Activated T-helper 1 cell treated with anti-CD3 and anti-CD28 coated beads, Interleukin-2, amount 50 U/mL, for 16 hours (primary cell): ENCODE measurements at places on chromosomes 16 and 17.

GRCh38 chr17:15981208-15981607 is 18.3 kb downstream of the ZSWIM7 start:
- DNase-seq = no peak

DNA sequence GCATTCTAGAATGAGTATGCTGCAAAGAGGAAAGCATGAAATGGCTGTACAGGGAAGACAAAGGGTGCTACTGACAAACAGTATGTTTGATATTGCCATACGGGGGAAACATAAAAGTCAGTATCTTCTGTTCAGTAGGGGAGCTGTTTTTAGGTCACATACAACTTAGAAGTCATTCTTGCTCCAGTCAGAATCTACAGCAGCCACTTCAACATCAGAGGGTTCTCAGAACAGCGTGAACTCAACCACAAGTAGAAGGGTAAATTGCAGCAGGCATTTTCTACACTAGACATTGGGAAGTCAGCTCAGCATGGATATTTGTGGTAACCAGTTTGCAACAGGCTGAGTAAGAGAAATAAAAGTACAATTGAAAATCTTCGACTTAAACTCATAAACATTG is 1241.8 kb upstream of the GOT2 start:
- no peak for DNase-seq

DNA sequence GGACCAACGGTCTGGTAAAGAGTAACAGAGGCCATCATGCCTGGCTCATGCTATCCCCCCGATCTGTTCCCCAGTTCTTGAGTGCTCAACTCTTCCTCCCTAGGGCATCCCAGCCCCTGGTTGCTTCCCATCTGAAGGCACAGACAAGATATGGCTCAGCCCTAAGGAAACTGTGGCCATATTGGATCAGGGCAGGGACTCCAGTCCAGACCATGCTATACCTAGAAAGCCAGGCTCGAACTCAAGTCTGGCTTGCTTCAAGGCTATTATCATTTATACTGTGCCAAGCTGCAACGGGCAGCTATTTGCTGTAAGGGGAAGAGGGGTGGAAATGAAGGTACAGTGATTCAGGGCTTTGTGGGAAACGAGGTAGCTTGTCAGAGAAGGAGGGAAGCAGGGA is 2.8 kb downstream of the UBTF start:
- no peak for DNase-seq

- DNase-seq = no peak
Measured at GRCh38 chr17:79932451-79933306, 93.4 kb upstream of the CBX4 start.

DNA sequence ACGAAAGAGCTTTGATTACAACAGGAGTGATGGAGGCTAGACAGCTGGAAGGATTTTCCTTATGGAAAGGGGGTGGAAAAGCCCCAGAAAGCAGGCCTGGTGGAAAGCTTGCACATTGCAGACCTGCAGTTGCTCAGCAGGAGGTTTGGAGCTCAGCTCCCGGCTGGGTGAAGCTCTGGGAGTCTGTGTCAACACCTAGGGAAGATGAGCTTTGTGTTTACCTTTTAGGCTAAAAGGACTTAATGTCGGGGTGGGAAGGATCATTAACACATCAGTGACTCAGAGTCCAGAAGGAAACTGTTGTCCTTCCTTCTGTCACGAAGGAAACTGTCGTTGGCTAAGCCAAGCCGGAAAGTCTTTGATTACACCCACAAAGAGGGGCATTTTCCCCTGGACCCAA is 48.2 kb downstream of the RAP1GAP2 start:
- DNase-seq = no peak

DNA sequence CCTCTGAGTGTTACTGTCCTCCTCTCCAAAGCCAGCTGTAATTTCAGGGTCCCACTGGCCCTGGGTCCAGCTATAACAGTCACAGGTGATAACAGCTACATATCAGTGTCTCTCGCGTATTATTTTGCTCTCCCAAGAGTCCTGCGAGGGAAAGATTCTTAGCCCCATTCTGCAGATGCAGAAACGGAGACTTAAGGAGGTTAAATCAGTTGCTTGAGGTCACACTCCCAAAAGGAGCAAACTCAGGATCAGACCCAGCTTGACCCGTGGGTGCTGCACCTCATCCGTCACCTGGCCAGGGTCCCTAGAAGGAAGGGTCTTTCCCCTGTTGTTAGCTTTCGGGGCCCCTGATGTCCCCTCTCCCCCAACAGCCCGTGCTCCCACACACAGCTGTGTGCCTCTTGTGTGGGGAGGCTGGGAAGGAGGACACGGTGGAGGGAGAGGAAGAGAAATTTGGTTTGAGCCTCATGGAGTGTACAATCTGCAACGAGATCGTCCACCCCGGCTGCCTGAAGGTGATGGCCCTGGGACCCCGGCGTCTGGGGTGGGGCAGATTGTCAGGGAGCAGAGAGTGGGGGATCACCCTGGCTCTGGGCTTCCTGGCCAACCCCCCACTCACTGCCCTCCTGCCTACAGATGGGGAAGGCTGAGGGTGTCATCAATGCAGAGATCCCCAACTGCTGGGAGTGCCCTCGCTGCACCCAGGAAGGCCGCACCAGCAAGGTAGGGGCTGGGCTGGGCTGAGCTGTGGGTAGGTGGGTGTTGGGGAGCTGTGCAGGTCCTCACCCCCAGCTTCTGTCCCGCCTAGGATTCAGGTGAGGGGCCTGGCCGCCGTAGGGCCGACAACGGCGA is 3.8 kb downstream of the FBXL19 start:
- no peak for DNase-seq

- DNase-seq = no peak
Measured at GRCh38 chr17:30323895-30324319, 9.9 kb downstream of the TMIGD1 start.

DNA sequence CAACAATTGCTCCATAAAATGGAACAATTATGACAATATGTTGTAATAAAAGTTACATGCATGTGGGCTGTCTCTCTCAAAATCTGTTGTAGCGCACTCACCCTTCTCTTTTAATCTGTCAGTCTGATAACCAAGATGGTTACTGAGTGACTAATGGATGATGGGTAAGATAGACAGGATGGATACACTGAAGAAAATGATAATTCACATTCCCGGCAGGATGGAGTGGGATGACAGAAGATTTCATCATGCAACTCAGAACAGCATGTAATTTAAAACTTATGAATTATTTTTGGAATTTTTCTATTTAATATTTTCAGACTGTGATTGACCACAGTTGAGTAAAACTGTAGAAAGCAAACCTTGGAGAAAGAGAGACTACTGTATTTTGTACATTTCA is 30.5 kb downstream of the CDH13 start:
- no peak for DNase-seq

DNA sequence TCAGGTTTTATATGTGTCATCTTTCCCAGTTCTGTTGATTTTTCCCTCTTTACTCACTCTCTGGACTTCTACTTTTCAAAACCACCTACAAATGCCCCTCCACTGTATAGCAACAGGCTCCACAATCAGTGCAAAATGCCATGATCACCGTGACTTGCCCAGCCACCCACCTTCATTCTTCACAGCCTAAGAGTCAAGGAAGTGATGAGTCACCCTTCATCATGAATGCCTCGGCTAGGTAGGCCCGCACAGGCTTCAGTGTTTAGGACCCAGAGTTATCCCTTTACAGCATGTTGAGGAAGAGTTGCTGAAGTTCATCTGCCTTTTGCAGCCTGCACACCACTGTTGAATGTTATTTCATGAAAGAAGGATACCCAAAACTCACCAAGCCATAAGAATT is 158.6 kb downstream of the PMP22 start:
- no peak for DNase-seq
